ENCODE measurements at places on chromosomes 12 and 14.

DNA sequence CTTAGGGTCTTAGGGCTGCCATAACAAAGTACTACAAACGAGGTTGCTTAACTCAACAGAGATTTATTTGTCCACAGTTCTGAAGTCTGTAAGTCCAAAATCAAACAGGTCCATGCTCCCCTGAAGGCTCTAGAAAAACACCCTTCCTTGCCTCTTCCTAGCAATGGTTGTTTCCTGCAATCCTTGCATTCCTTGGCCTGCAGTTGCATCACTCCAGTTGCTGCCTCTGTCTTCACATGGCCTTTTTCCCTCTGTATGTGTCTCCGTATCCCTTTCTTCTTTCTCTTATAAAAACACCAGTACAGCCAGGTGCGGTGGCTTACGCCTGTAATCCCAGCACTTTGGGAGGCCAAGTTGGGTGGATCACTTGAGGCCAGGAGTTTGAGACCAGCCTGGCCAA is 17.4 kb downstream of the KCNMB4 start:
- no peak for DNase-seq

DNA sequence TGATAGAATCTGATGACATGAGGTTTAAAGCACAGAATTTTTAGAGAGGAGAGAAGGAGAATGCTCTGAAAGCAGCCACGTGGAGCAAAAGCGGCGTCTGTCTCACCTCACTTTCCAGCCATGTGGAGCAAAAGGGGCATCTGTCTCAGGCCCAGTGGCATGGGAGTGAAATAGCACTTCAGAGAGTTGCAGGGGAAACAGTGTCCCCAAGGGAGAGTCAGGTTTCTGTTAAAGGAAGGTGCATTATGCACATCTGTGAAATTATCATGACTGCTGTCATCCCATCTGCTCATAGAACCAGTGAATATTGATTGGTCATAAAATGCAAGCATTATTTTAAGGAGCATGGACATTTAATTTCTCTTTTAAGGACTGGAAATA is 124.0 kb downstream of the BICD1 start:
- no peak for DNase-seq

DNA sequence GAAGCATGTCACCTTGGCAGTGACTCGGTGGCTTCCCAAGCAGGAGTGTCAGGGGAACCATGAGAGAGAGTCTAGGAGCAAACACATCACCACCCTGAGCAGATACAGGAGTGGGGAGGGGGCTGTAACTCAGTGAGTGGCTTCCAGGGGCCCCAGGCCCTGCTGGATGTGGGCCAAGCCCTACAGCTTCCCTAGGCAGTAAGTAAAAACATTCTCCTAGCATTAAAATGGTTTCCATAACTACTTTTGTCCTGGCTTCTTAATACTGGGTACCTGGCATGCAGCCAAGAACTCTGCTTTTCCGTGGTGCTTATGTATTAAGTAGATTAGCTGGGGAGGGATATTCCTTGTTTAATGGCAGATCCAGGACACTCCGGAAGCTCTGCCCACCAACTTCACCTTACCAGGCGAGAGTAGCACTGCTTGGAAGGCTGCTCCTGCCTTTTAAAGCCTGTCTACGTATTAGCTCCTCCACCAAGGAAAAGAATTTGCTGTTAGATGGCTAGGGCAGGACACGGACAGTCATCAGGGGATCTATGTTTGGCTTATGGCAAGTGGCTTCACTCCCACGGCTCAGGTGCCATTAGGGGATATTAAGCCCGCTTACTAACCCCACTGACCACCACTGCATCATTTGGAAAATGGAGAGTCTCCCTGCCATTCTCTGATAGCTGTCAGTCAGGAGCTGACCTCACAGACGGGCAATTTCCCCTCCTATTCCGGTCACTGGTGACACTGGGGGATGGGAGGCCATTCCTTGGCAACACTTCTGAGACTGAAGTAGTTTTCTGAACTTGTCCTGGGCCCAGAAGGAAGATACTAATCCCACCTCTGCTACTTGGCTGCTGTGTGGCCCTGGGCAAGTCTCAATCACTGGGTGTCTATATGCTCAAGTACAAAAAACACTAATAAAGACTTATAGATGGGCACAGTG is 22.8 kb downstream of the OTUB2 start:
- DNase-seq = no peak

DNA sequence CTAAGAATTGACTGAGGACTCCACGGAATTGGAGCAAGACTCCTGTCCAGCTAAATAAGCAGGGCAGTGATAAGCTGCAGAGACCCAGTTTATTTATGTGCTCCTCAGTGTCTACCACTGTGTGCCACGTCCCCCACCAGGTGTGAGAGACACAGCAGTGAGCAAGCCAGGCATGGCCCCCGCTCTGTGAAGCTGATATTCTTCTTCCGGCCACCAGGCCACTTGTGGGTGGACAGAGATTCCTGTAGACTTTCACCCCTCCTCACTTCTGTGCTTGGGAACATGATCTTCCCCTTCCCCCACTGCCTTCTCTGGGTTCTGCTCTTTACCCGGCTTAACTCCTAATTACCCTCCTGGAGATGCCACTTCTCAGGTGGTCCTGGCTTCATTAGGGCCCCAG is 21.3 kb downstream of the BRAP start:
- no peak for DNase-seq

DNA sequence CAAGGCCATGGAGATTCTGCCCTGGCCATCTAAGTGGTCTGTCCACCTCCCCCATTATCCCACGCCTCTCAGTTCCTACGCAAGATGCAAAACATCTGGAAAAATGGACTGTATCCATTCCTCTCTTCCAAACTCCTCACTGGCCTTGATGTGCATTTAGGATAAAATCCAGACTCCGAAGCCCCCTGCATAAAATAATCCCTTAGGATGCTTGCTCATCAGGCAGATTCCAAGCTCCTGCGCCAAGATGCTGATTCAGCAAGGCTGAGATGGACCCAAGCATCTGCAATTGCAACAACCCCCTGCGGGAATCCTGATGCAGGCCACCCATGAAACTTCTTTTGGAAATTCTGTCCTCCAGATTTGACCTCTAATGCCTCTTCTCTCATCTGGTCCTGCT is 81.6 kb downstream of the SPRING1 start:
- DNase-seq = no peak

- DNase-seq = no peak
These were observed 112.9 kb upstream of the ATXN7L3B start for GRCh38 chr12:74424778-74425177.

DNA sequence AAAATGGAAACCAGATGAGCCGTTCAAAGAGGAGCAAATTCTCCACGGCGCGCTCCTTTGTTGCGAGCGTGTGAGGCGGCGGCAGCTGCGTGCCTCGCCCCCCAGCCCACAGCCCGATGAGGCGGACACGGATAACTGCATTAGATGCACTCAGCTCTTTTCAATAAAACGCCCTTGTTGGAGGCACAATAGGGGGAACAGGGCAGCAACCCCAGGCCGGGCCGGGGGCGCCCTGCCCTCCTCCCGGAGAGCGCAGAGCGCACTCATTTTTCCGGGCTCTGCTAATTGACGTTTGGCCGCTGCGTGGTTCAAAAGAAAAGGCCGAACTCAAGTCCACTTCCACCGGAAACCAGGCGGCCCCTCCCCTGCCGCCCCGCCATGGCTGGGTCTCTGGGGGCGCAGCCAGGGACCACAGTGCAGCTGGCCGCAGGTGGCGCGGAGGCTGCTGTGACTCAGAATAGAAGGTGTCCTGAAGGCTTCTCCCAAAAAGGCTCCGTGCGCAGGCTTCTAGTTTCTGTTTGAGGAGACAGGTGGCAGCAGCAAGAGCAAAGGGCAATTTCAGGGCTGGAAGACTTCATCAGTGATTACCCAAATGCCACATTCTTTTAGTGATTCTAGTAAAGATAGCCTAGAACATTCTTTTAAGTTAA is 29.0 kb upstream of the SMOC1 start:
- DNase-seq = no peak

GRCh38 chr14:65263177-65263788 is 149.2 kb upstream of the FUT8 start:
- no peak for DNase-seq

GRCh38 chr12:6606331-6607131 is 648 bp downstream of the CHD4 start:
- peak; percentile 44 for DNase-seq

- DNase-seq = no peak
These were observed 10.3 kb downstream of the TCHP start for GRCh38 chr12:109910254-109910968.

GRCh38 chr12:109356577-109356976 is 8.9 kb downstream of the MYO1H start:
- no peak for DNase-seq

DNA sequence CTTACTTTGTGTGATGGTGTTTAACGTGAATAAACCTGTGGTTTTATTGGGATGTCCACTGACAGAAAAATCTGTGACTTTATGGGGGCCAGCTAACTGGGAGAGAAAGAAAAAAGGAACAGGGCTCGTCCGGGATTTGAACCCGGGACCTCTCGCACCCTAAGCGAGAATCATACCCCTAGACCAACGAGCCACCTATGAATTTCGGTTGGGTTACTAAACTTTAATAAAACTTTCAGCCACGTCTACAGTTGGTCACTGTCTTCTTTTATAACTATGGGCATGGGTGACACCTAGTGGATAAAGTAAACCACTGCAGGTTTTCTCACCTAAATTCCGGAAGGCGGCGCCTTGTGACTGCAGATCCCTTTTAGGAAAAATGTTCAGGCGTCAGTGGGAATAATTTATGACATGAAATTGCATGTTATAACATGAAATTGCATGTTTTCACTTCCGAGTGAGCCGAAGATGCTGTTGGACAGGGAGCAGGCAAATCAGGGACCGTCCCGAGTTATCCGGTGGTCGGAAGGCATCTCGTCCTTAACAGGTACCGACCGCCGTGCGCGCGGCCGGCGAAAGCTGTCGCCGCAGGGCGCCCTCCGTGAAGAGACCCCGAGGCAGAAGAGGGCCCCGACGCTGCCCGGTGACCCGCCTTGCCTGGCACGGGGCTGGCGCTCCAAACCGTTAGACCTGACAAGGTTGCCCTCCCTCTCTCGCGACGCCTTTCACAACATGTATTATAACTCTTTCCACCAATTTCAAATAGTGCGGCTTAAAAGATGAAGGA is 18.2 kb upstream of the RNASE12 start:
- peak; percentile 92 for DNase-seq

DNA sequence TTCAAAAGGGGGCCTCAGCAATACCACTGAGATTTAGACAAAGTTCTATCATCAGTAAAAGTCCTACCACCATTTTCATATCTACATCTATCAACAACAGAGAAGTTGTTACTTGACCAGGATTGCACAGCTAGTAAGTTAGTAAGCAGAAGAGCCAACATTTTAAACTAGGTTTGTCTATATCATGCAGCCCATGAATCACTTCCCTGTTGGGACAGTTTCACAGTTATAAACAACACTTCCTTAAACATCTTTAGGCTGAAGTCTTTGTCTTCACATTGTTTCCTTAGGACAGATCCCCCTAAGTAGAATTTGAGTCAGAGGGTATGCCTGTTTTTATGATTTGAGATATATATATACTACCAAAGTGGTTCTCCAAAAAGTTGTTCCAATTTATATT is 68.5 kb downstream of the DAO start:
- DNase-seq = no peak

GRCh38 chr12:94670075-94670474 is 19.7 kb upstream of the TMCC3 start:
- DNase-seq = no peak

DNA sequence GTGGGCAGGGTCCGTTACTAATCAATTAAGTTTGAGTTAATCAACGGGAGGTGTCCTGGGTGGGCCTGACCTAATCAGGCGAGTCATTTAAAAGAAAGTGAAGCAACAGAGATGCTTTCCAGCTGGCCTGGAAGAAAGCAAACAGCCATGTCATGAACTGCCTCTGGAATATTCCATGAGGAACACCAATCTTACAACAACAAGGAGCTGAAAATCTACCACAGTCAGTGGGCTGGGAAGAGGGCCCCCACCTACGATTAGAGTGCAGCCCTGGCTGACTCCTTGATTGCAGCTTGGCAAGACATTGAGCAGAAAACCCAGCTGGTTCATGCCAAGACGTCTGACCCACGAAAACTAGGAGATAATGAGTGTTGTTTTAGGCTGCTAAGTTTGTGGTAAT is 56.2 kb downstream of the SSPN start:
- DNase-seq = no peak

DNA sequence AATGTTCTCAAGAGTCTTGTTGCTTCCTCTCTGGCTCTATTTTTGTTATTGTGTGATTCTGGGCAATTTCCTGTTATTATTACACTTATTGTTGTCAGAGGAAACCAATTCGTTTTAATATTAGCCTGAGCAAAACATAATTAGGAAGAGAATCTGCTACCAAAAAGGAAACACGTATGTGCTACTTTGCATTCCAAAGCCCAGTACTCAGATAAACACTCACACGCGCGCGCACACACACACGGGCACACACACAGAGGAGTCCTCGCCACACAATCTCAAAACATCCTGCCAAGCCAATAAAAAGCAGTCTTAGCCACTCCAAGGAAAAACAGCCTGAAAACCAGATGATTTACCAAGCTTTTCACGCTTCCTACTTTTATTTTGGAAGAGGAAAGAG is 400.7 kb downstream of the NUAK1 start:
- no peak for DNase-seq

GRCh38 chr14:39946807-39947206 is 514.6 kb upstream of the FBXO33 start:
- DNase-seq = no peak

Data from activated CD4-positive, alpha-beta T cell treated with anti-CD3 and anti-CD28 coated beads, Interleukin-2, amount 50 U/mL, for 16 hours (primary cell).